ENCODE measurements at places on chromosomes 13 and 19.
A peak's percentile ranks its signal among the peaks of the same experiment; 100 is the strongest.

DNA sequence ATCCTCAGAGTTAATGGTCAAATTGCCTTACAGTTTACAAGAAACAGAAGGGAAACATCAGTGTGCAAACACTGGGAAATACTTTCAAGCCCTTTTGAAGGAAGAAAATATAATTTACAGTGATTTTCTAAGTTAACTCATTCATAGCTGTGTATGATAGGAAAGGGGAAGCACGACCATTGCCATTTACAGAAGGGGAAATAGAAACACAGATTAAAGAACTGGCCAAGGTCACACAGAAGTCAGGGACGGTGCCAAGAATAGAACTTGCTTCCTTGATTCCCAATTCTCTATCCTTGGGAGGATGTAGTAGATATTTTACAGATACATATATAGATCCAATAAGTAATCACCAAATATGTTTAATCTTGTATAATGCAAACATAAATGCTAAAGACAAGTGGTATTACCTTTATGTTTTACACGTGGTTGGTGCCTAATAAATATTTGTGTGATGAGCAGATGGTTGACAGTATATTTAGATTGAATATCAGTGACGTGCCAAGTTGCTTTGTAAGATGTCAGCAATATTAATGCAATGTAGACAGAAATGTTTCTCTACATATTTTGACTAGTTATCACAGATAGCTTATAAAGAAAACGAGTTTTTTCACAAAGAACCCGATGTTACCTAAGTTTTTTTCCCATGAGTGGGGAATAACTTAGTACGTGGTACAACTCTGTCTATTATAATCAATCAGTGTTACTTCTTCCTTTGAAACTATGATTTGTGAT lies 73.1 kb downstream of the FLT1 start:
- DNase-seq = no peak

DNA sequence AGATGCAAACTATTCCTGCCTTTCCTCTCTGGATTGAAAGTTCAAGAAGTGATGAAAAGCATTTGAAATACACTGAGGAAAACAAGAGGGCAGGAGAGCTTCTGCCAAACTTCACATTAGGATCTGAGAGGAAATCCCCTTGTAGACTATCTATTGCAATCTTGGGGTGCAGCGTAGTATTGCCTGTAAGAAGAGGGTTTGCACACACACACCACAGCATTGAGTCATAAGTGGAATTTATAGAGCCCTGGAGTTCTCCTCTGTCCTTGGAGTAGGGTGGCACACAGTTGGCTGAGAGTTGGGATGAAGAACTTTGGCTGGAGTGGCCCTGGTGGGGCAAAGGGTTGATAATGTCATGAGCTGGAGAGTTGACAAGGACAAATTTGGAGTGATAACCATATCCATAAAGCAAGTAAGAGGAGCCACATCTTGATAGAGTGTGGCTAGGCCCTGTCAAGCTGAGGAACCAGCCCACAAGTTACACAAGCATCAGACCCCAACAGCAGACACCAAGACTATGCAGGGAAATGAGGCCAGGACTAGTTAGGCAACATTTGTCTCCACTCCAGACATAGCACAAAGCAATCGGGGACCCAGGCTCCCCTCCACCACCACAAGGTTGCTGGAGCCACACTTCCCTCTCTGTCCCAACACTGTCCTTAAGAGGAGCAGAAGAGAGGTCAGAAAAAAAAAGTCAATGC lies 520.9 kb downstream of the KLF5 start:
- no peak for DNase-seq

DNA sequence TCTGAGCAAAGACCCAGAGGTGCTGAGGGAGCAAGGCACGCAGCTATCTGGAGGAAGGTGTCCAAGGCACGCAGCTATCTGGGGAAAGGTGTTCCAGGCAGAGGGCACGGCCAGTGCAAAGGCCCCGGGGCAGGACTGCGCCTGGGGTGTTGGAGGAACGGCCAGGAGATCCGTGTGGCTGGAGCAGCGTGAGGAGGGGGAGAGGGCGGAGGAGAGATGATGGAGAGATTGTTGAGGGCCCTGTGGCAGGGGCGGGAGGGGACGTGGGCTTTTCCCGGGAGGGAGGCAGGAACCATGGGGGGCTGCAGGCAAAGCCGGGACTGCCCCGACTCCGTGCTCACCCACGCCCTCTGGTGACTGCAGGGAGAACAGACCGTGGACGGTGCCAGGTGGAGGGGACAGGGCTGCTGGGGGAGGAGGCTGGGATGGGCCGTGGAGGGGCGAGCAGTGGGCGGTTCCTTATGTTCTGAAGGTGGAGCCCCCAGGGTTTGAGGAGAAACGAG lies 13.3 kb upstream of the MISP start:
- DNase-seq = no peak

- no peak for DNase-seq
These were observed 11.1 kb downstream of the ZNF417 start for GRCh38 chr19:57905258-57905657.

DNA sequence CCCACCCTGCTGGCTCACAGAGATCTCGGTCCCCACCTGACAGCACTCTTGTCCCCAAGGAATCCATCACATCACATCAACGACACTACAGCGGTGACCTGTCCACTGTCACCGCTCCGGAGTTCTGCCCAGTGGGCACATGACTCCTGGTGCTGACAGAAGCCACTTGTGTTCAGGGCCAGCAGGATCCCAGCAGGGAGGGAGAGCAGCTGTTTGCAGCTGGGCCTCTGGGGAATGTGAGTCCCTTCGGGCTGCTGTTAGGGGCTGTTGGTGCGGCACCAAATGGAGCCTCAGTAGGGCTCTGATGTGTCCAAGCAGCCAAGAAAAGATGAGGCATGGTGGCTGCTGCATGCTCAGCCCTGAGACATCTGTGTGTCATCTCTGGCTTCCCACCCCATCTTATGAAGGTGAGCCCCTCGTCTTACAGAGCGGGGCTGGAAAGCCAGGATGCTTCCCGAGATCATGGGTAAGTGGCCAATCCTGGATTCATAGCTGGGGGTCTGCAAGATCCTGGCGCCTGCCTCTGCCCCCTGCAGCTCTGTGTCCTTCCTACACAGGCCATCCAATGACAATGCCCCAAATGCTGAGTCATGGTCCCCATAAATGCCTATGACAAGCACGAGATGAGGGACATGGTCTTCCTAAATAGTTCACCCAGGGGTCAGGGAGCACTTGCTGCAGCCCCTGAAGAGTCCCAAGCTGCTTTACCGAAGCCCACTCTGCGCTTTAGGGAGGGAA lies 56.0 kb downstream of the F2RL3 start:
- no peak for DNase-seq

GRCh38 chr19:41546386-41546789 lies 29.6 kb upstream of the CEACAM21 start:
- DNase-seq = no peak

- DNase-seq = no peak
These were observed 403.5 kb upstream of the GPC6 start for GRCh38 chr13:92823059-92823458.

GRCh38 chr19:34499155-34499834 lies 17.7 kb downstream of the WTIP start:
- DNase-seq = no peak

- DNase-seq = no peak
These were observed at the start of gene KLK1 for GRCh38 chr19:50823389-50824042. KLK1 (minus strand) TSS chr19:50823787; CDS start chr19:50823748, 39 bp downstream.

DNA sequence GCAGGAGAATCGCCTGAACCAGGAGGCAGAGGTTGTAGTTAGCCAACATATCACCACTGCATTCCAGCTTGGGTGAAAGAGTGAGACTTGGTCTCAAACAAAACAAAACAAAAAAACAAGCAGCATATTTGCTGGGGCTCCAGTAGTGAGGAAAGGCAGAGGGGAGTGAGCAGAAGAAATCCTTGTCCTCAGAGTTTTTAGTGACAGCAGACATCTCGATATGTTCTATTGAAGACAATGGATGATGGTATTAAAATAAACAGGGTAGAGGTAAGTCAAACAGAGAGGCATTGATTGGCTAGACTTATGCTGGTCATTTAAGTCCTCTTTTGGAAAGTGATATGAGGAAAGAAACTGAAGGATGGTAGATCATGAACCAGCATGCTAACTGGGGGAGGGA lies 19.0 kb downstream of the NLRP7 start:
- no peak for DNase-seq

- peak; percentile 84 for DNase-seq
These were observed 539 bp upstream of the ZNF667 start for GRCh38 chr19:56477429-56478338.

DNA sequence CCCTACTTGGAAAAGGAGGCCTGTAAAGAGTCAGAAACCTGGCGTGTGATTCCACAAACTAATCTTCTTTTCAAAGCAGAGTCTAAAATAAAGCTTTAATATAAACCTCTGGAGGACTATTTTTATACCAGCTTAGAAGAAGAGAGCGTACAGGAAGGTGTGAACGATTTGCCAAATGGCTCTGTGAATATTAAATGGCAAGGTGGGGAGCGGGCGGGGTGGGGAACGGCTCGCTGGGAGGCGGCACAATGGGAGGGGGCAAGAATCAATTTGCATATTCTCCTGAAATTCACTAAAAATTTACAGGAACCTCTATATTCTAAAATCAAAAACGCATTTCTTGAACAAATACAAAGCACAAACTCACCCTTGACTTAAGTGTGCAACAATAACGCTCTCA lies 982 bp downstream of the ZNF780B start:
- no peak for DNase-seq

DNA sequence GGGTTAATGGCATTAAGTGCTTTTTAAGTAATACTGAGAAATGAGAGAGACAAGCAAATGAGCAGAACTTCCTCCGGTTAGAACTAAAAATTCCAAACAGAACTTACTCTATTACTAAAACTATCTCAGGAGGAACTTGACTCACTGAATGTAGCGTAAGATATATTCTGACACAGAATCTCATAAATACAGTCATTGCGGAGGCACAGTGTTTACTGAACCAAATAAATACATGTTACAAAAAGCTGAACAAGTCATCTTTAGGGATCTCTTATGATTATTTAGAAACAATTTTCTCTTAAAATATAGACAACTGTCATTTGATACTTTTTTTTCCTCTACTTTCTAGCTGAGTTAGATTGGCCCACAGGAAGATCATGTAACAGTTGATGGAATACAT lies 283.1 kb downstream of the KLF12 start:
- no peak for DNase-seq

DNA sequence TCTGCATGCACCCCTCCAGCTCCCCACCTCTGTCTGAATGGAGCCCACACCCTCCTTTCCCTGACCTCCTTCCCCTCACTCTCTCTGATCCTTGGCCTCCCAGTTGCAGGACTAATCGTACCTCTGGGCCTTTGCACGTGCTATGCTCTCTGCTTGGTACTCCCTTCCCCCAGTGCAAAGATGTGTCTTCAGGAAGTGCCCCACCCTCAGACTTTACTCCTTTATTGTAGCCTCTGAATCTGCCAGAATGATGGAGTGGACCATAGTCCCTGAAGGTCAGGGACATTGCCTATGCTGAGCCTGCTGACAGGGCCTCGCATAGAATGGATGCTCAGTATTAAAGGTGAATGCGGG lies 1.3 kb upstream of the JUND start:
- DNase-seq = no peak

GRCh38 chr13:19742643-19743042 lies 40.1 kb downstream of the PSPC1 start:
- DNase-seq = no peak

DNA sequence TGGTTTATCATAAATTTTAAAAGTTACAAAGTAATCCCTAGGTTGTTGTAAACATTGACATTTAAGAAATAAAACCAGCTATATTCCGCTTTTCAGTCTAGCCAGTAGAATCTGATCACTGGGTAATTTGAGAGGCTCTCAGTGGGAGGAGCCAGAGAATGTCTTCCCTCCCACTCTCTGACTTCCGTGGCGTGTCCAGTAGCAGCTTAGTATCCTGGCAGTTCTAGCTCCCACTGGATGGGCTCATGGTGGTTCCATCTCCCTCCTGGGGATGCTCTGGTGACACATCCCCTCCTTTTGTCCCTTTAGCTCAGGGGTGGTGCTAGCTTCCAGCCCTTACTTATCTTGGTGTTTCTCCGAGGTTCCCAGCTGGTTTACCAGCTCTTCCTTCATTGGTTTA lies 34.5 kb downstream of the MTUS2 start:
- DNase-seq = no peak

DNA sequence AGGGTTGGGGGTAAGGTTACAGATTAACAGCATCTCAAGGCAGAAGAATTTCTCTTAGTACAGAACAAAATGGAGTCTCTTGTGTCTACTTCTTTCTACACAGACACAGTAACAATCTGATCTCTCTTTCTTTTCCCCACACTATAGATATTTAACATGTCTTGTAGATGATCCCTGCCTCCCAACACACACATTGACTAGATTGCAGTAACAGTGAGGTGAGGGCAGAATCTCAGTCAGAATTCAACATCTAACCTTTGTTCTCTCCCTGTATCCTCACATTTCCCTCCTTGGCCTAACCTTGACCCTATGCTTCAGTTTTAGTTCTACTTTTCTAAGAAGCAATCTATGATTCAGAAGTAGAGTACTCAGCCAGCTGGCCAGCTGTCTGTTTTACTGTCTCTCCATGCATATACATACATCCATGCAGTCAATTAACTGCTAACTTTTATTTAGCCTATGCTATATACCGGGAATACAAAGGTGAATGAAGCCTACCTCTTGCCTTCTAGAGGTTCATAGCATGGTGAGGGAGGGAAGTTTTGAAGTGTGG lies 18.1 kb downstream of the DNAJC15 start:
- DNase-seq = no peak

- DNase-seq = no peak
These were observed 88.0 kb downstream of the ATP11A start for GRCh38 chr13:112777637-112778406.

- DNase-seq = no peak
These were observed 77.3 kb upstream of the LSM14A start for GRCh38 chr19:34094960-34095359.

GRCh38 chr19:4721196-4721595 lies 2.4 kb downstream of the DPP9 start:
- no peak for DNase-seq

GRCh38 chr13:108368250-108368905 lies 98.9 kb downstream of the TNFSF13B start:
- DNase-seq = no peak

- DNase-seq = no peak
These were observed 7.3 kb downstream of the PPP6R1 start for GRCh38 chr19:55251341-55252081.

GRCh38 chr19:11496391-11497163 lies 9.1 kb downstream of the ZNF653 start:
- DNase-seq = no peak

All from amygdala (tissue), 56 donors.